Daoy (cell line): ENCODE measurements at places on chromosomes 7 and 10. TPM values are rescaled to one million over a fixed set of nuclear protein-coding genes. Genes with fewer than 3 reads are reported as not detected.
A peak's percentile ranks its signal among the peaks of the same experiment; 100 is the strongest.

- peak; percentile 80 for DNase-seq
These were observed 15.9 kb downstream of the CAMK2B start for GRCh38 chr7:44309271-44310091.

GRCh38 chr10:104441329-104442000 is 87.8 kb downstream of the CFAP58 start:
- peak; percentile 30 for DNase-seq

- DNase-seq: peak; percentile 7
These were observed 124.0 kb downstream of the IQUB start for GRCh38 chr7:123410273-123410904.

DNA sequence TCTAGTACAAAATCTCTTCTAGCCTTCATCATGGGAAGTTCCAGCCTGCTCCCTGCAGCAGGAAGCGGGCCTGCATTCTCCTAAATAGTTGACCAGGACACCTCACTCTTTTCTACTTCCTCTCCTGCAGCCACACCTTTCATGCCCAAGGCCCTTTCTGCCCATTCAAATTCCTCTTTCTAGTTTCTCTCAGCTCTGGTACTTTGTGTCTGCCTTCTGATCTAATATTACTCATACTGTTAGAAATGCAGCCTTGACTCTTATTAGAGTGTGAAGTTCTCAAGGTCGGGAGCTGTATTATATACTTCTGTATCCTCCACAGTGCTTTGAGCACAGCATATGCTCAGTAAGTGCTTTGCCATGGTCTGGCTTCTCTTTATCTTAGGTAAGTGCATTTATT is 103.1 kb downstream of the PRKCQ start:
- no peak for DNase-seq

- no peak for DNase-seq
These were observed 882 bp upstream of the LRRC61 start for GRCh38 chr7:150322114-150322832.

The TMEM236 gene
- 0.06 TPM in 1 of 2 replicates, not detected in the other for total RNA-seq

The HOXA6 gene
- total RNA-seq: 0.92 and 4.2 TPM in 2 replicates

The GNAT3 gene
- total RNA-seq: not detected in 2 replicates

The GAD2 gene
- total RNA-seq: not detected in 2 replicates

The PCLO gene
- total RNA-seq: 1.3 and 5.1 TPM in 2 replicates

The ZPBP gene
- total RNA-seq: not detected in 2 replicates
